ENCODE measurements at places on chromosomes 16 and 17.

- DNase-seq = no peak
Observed at GRCh38 chr17:64152428-64153125, 22.6 kb upstream of the ERN1 start.

- DNase-seq = no peak
Observed at GRCh38 chr17:42312285-42313130, 24.2 kb downstream of the STAT5A start.

- DNase-seq = no peak
Observed at GRCh38 chr16:75097191-75097761, 19.3 kb downstream of the LDHD start.

DNA sequence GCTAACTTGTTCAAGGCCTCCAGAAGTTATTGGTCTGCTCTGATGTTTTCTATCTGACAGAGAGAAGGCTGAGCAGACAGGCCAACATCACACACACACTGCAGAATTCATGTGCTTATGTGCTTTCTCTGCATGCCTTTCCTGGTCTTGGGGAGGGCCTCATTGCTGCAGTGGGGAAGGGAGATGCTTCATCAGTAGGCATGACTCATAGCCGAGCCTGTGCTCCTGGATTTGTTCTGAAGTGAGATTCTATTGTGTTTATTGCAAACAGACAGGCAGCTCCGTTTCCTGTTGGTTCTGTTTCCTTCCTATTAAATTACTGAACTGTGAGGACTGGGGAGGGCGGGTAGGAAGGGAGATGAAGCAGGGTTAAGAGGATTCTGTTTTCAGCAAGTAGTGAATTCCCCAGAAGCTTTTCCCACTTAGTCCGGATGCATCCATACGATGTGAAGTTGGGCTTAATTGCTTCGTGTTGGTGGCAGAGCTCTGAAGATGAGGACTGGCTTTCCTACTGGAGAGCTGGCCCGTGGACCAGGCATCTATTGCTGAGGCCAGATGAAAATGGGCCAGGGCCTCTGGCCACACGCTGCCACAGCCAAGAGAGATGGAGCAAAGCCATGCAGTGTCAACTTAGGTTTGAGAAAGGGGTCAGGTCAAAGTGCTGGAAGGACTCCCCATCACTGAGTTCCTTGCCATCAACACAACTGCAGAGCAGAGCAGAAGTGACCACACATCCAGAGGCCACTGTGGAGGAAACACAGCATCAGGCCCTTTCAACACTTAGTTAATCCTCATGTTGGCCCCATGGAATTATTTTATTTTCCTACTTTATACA, 179.3 kb downstream of the UTP18 start:
- DNase-seq = no peak
